Ammon's horn (tissue), 1 donor: ENCODE measurements at places on chromosomes 12 and 14.

- no peak for DNase-seq
Measured at GRCh38 chr12:132579744-132580143, 30.6 kb downstream of the LRCOL1 start.

GRCh38 chr12:2020511-2020910 lies 16.3 kb upstream of the DCP1B start:
- no peak for DNase-seq

DNA sequence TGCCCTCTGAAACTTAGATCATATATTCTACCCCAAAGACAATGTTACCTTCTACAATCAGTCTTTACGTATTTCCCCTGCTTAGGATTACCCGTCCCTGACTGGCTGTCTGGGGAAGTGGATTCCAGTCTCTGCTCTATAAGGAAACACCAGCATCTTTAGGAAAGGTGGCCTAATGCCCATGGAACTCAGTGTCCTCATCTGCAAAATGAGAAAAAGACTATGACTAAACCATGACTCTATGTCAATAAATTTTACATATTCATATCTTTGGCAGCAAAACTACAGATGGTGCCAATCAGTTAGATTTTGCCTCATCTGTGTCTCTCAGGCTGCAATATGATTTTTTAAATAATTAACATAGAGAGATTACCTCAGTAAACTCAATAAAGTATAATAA lies 133.8 kb downstream of the ITPR2 start:
- no peak for DNase-seq

GRCh38 chr12:24600996-24601395 lies 347.9 kb downstream of the BCAT1 start:
- DNase-seq, result no peak

DNA sequence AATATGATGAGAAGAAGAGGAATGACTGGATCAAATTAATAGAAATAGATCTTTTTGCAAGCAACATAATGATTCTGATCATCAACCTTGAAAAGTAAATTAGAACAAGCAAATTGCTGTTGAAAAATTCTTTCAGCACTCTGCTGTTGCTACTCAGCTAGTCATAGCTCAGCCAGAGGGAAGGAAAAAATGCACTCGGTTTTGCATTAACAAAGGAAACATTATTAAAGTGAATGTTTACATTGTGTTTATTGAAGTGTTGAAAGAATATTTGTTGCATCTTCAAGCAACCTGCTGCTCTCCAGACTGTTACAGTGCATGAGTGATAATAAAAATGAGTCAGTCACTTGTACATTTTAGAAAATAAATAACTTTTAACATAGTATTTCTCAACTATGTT lies 26.5 kb downstream of the AP5M1 start:
- no peak for DNase-seq

- DNase-seq, result no peak
Measured at GRCh38 chr12:108551535-108551934, 9.4 kb downstream of the SART3 start.

DNA sequence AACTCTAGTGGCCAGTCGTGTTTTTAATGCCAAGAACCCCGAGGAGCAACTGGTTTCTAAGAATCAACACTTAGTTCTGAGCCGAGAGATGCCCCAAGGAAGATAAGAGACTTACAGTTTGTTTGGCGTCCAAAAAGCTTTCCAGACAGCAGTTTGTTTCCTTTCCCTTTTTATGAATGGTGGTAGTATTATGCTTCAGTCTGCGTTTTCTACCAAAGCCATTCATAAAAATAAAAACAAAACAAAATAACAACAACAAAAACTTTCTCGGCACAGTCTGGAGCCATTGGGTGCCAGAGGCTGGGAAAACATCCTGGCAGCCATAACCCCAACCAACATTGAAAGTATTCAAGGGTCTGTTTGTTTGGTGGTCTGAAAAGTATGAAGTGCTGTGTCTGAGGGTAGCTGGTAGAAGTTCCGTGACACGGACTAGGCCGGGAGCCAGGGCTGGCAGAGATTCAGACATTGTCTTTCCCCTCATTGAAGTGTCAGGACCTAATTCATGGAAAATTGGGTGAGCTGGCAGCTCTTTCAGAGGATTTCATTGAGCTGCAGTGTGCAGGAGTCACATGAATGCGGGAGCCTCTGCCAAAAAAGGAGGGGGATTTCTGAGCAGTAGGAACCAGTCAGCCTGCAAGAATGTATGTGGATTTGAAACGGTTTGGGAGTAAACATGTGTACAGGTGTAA lies 124.2 kb downstream of the HMGA2 start:
- peak; percentile 65 for DNase-seq

- DNase-seq, result no peak
Measured at GRCh38 chr14:58987591-58987990, 200.9 kb upstream of the DAAM1 start.

- no peak for DNase-seq
Measured at GRCh38 chr14:22715186-22715812, 51.2 kb upstream of the OXA1L start.

- no peak for DNase-seq
Measured at GRCh38 chr12:89038831-89039512, 313.3 kb downstream of the DUSP6 start.

DNA sequence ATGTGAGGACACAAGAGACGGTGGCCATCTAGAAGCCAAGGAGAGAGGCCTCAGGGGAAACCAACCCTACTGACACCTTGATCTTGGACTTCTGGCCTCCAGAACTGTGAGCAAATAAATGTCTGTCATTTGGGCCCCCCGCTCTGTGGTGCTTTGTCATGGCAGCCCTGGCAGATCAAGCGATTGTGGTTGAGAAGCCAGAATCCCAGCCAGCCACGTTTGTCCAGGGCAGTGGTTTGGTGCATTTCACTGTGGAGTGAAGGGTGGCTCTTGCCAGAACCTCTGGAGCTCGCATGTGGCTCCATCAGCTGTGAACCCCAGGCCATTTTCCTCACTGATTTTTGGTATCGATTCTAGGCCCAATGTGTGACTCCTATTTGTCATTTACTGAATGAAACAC lies 404.9 kb downstream of the BCL11B start:
- DNase-seq, result no peak

GRCh38 chr12:1421091-1421846 lies 173.1 kb downstream of the FBXL14 start:
- no peak for DNase-seq

DNA sequence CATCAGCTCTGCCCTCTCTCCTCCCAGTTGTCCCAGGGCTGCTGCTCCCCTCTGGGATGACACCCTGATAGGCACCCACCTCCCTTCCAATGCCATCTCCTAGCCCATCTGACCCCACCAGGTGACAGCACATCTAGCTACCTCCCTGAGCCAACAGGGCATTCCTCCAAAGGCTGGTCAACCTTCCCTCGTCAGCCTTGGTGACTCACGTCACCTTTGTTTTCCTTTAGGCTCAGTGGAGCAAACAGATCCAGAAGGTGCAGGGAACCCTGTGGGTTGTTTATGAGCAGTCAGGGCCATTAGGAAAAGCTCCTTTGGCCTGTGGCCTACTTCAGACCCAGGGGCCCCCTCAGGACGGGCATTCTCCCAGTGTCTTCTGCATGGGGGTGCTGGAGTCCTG lies 32.4 kb downstream of the PIGH start:
- no peak for DNase-seq

- DNase-seq, result no peak
Measured at GRCh38 chr14:93957751-93958566, 18.4 kb downstream of the ASB2 start.

GRCh38 chr12:75742048-75742447 lies 230.6 kb upstream of the KRR1 start:
- DNase-seq, result no peak

GRCh38 chr12:3752096-3752709 lies 706 bp downstream of the CRACR2A start:
- peak; percentile 20 for DNase-seq

GRCh38 chr14:54147282-54147681 lies 190.7 kb upstream of the BMP4 start:
- no peak for DNase-seq

- no peak for DNase-seq
Measured at GRCh38 chr12:103279444-103279843, 216.3 kb downstream of the C12orf42 start.

DNA sequence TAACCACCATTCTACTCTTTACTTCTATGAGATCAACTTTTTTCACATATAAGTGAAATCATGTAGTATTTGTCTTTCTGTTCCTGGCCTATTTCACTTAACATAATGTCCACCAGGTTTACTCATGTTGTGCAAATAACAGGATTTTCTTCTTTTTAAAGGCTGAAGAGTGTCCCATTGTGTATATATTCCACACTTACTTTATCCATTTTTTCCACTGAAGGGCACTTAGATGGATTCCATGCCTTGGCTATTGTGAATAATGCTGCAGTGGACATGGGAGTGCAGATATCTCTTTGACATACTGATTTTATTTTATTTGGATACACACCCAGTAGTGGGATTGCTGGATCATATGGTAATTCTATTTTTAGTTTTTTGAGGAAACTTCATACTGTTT lies 181.1 kb upstream of the HMGA2 start:
- no peak for DNase-seq

- peak; percentile 64 for DNase-seq
Measured at GRCh38 chr12:123237646-123238329, 4.6 kb downstream of the MTRFR start.

DNA sequence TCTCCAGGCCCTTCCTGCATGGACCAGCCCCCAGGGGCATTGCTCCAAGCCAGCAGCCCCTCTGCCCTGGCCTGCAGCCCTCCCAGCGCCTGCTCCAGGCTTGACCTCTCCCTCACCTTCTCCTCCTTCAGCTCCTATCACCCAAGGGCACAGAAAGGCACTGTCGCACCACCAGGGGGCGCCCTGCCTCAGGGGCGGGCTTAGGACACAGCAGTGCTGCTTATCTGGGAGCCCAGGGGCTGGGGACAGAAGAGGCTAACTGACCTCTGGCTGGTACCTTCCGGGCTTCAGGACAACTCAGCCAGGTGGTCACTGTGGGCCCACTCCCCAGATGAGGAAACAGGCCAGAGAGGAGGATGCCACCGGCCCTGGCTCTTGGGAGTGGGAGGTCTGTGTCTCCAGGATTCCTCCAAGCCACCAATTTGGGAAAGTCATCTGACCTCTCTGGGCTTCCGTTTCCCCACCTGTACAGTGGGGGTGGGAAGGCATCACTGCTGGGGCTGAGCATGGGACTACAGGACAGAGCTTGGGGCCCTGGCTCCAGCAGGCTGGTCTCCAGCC lies 25.3 kb upstream of the GPR132 start:
- peak; percentile 84 for DNase-seq

DNA sequence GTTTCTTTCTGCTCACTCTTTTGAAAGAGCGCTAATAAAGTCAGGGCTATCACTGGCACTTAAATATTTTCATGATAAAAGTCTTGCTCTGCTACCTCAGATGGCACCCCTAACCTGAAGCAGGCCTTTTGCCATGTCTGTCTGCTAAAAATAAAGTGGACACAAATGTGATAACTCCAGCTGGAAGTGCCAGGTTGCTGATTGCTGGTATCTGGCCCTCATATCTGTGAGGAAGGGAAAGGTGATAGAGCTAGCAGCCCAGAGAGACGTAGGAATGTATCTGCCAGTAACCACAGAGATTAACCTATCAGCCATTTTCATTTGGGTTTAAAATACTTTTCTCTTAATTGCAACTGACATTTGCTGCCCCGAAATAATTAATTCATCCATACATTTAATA lies 127.9 kb downstream of the GRIN2B start:
- DNase-seq, result no peak

DNA sequence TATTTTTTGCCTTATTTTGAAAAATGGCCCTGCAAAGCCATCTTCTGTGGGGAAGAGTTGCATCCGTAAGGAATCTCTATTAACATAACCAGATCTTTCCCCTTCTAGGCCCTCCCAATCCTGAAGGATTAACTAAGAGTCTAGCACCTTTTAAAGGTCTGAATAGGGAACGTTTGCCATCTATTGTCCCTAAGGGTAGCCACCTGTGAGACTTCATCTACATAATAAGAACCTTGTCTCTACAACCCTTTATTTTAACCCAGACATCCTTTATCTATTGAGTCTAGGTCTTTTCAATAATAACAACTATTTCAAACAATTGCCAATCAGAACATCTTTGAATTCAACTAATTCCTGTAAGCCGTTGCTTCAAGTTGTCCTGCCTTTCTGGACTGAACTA lies 4.4 kb downstream of the EDDM3B start:
- DNase-seq, result no peak

DNA sequence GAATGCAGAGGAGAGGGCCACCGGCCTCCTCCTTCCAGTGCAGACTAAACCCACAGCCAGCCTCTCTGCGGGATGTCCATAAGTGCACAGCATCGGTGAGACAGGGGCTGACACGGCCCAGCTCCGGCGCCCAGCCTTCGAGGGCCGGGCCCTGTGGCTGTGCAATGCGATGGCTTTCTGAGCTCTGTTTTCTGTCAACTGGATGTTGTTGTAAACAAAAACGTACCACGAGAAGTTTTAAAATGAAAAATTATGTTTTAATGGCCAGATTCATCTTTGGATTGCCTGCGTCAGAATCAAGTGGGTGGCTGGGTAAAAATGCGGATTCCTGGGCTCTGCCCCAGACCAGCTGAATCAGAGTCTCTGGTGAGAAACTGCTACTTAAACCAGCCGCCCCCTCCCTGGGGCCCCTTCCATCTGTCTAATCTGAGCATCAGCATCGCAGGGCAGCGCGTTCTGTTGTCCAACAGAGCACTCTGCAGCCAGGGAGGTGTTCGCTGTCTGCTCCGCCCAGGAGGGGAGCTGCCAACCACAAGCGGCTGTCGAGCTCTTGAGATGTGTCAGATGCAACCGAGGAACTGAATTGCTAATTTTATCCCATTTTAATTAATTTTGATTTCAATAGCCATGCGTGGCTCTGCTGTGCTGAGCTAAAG lies 133.4 kb downstream of the RFLNA start:
- peak; percentile 70 for DNase-seq

- DNase-seq, result peak; percentile 34
Measured at GRCh38 chr12:31629756-31630732, 29.4 kb upstream of the ETFBKMT start.

DNA sequence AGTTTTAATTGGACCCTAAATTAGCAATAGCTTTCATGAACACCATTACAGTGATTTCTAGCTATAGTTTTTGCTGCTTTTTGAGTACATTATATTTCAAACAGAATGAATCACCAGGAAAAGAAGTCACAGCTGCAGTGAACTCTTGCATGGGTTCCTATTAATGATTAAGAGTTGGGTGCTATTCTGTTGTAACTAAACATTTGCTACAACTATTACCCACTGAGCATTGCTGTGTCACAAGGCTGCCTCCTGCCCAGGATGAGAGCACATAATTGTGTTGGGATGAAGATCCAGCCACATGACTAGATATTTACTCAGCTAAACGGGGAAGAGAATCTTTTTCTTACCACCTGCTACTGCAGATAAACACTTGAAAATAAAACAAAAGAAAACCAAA lies 152.7 kb downstream of the GXYLT1 start:
- no peak for DNase-seq
